Retinal pigment epithelial cell (primary cell): ENCODE measurements at places on chromosomes 5 and 9.

GRCh38 chr5:133814152-133814551, 154.3 kb downstream of the C5orf15 start:
- no peak for DNase-seq

DNA sequence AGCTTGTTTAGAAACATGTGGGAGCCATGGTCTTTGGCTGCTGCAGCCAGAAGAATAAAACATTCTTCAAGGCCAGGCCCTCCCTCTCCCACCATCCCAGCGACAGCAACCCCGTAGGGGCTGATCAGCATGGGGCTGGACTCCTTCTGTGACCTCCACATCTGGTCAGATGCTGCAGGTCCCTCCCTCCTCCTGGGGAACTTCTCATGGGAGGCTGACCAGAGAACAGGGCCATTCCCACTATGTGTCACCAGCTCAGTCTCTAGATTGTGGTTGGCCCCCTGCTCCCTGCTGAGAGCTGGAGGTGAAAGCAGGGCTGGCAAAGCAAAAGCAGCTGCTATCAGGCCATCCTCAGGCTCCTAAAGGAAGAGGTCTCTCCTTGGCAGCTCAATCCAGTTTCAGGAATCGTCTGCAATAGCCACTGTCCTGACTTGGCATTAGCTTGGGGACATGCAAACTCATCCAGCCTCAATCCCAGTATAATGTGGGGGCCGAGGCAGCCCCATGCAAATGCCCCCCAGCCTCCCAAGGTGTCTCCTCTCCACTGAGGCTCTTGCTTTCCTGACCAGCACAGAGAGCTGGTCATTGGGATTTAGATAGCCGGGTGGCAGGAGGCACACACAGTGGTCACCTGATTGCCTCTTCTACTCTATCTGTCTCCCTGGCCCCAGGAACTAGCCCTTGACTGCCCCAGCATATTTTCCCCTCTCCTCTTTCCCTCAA, 81.5 kb downstream of the NRG2 start:
- no peak for DNase-seq

- DNase-seq = no peak
Measured at GRCh38 chr9:136850866-136851775, 1.0 kb upstream of the MAMDC4 start.

DNA sequence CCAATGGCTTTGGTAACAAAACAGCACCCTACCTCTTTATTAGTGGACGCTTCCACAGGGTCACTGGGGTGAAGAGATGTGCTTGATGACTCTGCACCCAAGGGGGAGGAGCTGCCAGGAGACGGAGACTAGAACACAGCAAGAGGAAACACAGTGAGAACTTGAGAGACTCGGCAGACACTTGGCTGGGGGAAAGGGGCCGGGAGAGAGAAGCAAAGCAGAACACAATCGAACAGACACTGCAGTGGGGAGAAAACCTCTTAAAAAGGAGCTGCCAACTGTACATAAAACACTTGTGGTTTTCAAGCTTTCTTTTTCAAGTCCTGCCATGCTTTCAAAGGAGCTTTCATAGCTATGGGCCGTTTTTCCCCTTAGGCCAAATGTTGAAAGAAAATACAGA, 151.0 kb downstream of the ENTREP1 start:
- no peak for DNase-seq

GRCh38 chr5:4419281-4419680, 720.8 kb upstream of the ADAMTS16 start:
- DNase-seq = no peak

- DNase-seq = no peak
Measured at GRCh38 chr5:59506285-59506877, 387.1 kb downstream of the PDE4D start.

DNA sequence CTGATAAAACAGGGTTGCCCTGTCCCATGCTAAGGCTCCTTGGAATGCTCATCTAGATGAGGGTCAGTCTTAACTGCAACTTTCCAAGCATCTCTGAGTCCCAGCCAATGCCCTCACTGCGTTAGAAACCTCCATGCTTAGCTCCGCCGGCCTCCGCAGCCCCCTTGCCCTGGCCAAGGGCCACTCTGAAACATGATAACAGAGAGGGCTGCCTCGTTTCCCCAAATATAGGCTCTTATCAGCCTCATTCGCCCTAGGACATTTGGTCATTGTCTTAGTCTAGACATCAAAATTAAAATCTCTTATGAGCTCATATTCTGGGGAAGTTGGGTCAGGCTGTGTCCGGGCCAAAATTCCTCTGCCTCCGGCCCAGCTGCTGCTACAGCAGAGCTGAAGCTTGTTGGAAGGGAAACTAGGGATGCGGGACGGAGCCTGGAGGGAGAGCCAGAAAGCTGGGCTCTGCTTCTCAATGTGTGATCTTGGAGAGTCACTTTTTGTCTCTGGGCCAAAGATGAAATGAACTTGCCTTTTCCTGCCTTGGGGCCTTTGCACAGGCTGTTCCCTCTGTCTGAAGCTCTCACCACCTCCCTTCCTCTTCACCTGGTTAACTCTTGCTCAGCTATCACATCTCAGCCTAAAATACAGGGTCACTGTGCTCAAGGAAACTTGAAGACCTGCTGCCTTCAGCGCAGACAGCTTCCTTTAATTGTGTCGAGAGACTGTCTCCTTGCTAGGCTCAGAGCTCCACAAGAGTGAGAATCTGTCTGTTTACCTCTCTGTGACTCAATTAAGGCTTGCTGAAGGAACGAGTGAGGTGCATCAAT, 191.3 kb downstream of the RGS3 start:
- DNase-seq = no peak

DNA sequence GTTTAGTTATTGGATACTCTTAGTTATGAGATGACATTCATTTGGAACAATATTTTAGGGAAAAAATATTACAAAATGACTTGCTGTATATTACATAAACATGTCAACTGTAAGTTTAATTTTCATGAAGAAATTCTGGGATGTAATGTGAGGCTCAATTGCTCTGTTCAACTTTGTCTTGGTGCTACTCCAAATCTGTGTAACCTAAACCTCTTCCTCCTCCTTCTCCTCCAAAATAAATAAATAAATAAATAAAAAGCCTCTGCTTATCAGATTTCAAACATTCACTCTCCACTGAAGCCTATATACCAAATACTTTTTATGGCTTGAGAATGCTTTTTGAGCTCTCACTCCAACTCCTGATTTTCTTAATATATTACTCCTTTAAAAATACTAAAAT, 27.7 kb downstream of the ACTBL2 start:
- no peak for DNase-seq

DNA sequence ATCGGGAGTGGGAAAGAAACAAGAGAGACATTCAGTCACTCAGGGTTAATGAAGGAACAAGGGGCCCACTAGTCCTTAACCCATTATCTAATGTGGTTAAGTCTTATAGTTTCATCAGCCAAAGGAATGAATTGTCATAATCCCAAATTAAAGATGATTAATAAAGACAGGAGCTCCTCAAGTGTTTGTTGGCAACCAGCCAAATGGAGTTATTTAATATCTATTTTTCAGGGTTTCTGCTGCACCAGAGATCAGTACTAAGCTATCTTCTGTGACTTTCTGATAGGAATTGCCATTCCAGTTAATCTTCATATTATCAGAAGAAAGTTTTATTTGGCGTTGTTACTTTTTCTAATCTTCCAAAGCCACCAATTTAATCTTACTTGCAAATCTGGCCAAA, 34.0 kb upstream of the FCHO2 start:
- DNase-seq = no peak

DNA sequence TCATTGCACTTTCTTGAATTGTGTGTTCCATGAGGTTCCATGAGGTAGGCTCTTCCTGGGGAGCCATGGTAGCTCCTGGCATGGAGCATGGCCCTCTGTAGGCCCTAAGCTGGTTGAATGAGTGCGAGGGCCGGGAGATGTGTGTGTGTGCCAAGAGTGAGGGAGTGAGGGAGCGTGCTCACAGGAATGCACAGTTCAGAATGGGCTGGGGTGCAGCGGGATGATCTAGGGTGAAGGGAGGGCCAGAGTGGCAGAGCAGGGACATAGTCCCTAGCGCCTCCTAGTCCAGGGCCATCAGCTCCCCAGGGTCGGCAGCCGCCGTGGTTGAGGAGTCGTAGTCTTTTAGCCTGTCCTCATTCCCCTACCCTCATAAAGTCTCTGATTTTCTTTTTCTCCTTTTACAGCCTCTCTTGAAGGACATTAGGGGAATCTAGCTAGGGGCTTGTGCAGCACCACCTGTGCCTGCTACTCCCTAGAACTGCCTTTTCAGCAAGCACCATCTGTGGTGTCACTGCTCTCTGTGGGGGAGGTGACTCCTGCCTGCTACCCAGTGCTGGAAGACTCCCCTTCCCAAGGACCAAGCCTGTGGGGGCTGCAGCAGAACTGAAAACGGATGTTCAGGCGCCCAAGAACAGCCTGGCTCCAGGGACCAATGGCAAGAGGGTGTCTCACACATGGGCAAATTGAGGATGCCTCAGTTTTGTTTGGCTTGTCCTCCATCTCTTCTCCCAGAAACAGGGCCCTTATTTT, 65.3 kb upstream of the PPARGC1B start:
- no peak for DNase-seq

- no peak for DNase-seq
Measured at GRCh38 chr9:115694014-115694413, 459.6 kb upstream of the PAPPA start.

DNA sequence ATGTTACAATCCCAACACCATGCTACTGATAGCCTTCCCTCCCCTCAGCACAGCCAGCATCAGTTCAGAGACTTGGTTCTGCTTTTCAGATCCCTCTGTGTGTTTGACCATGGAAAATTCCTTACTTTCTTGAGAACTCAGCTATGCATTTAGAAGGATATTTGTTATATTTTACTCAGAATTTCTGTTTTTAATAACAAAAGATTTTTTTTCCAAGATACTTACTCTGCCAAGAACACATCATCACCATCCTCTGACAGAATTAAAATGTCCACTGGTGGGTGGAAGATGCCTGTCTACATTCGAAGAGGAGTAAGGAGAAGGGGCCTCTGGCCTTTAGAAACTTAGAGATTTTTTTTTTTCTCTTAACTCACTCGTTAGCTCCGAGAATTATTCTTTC, 56.1 kb upstream of the CKMT2 start:
- no peak for DNase-seq

DNA sequence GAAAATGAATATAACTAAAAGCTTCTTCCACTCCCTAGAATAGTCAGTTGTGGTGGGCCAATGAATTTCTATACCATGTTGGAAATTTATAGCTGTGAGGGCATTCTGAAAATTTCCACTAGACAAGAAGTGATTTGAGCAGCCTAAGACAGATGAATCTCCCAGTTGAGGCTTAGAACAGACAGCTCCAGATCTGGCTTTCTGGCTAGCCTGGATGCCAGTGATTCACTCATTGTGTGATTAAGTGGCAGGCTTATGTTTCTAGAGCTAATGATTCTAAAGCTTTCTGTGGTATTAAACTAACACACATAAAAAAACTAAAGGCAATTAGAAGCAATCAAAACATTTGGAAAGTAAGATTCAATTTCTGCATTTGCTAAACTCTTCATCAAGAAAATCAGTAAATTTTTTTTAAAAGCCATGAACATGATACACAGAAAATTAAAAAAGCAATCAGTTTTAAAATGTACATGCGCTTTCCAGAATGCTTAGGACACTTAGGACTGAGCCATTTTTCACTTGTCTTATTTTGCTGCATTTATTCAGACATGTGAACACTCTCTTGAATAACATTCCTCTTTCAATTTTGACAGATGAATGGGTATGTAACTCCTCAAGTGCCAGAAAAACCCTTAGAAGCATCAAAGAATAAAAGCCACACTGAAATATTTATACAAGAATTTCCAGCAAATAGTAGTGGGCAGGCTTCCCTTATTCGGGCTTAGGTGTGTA, 100.5 kb upstream of the GNAQ start:
- peak; percentile 43 for DNase-seq

DNA sequence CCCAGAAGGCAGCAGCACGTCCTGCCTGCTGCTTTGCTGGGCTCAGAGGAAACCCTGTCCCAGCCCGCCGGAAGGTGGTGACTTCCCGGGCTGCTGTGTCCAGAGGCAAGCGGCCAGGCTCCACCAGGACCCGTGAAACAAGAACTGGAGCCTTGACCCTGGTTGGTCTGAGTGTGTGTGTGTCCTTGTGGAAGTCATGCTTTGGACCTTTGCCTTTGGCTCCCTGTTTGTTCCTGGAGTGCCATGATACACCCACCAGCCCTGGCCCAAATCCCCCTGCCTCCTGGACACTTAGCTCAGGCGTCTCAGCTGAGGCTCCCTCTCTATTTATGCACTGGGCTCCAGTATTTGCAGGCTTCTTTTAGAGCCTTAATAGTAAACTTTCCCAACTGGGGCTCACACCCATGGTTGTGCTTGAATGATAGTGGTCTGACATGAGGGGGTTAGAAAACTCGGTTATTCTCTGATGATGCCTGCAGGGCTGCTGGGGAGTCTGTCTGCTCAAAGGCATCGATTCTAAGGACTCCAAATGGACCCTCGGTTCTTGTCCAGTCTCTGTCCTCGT, 72.2 kb downstream of the C9orf50 start:
- DNase-seq = no peak

DNA sequence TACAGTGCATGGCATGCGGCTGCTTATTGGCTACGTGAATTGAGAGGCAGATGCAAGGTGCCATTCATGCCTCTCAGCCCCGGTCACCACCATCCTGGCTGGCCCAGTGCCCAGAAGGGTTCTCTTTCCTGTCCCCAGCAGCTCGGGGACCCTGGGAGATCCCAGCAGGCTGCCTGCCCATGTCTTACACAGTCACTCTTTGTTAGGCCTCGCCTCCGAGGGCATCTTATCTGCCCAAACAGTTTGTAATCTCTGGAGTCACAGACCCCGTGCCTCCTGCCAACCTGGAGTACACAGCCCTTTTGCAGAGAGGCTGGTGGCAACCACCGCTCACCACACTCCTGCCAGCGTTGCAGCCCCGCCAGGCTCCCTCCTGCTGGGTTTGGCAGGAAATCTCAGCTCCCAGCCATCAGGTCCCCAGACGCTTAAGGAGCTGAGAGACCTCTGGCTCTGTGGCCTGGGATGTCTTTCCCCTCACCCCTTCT, 7.0 kb upstream of the AK1 start:
- no peak for DNase-seq

- no peak for DNase-seq
Measured at GRCh38 chr5:119470851-119471451, 18.7 kb downstream of the HSD17B4 start.

GRCh38 chr9:113564498-113565237, 101.1 kb downstream of the RGS3 start:
- peak; percentile 52 for DNase-seq

- peak; percentile 53 for DNase-seq
Measured at GRCh38 chr5:104241046-104241445, 678.5 kb upstream of the NUDT12 start.

- no peak for DNase-seq
Measured at GRCh38 chr9:18233311-18233710, 240.6 kb upstream of the ADAMTSL1 start.

DNA sequence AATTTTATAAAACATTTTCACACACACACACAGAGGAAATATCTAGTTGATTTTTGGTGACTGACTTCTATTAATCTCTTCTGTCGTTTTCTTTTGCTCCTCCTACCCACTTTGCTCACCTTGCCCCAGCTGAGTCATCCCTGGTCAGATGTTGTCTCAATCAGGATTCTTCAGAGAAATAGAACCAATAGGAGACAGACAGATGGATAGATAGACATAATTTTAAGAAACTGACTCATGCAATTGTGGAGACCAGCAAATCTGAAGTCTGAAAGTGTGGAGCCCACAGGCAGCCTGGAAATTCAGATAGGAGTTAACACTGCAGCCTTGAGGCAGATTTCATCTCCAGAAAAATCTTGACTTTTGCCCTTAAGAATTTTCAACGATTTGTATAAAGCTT, 37.0 kb upstream of the PIK3R1 start:
- no peak for DNase-seq
